ENCODE measurements at places on chromosomes 13 and 19. TPM values are rescaled to one million over a fixed set of nuclear protein-coding genes. Genes with fewer than 3 reads are reported as not detected.

Gene CLIP3
- total RNA-seq: 4.2 TPM

Gene CYP2F1
- not detected for total RNA-seq

Gene MBD3
- total RNA-seq: 129 TPM

Gene ZNF836
- total RNA-seq: 14.3 TPM

Gene TRIM28
- 311 TPM for total RNA-seq

Gene C19orf33
- 150 TPM for total RNA-seq

Gene WDR87
- total RNA-seq: not detected

Gene HAUS8
- total RNA-seq: 30.8 TPM

Gene LRRC63
- 0.28 TPM for total RNA-seq

Gene ZNF541
- not detected for total RNA-seq

Gene POLRMT
- total RNA-seq: 46.4 TPM

Gene ICAM5
- total RNA-seq: 19.2 TPM

Gene ADPRHL1
- 16.9 TPM for total RNA-seq

Gene ZSCAN4
- total RNA-seq: not detected

Gene P2RY11
- total RNA-seq: 27.4 TPM

Gene TMEM145
- 1.2 TPM for total RNA-seq

Gene RDH8
- not detected for total RNA-seq

GRCh38 chr13:114151565-114152284 lies 19.3 kb upstream of the RASA3 start:
- DNase-seq: peak; percentile 88

DNA sequence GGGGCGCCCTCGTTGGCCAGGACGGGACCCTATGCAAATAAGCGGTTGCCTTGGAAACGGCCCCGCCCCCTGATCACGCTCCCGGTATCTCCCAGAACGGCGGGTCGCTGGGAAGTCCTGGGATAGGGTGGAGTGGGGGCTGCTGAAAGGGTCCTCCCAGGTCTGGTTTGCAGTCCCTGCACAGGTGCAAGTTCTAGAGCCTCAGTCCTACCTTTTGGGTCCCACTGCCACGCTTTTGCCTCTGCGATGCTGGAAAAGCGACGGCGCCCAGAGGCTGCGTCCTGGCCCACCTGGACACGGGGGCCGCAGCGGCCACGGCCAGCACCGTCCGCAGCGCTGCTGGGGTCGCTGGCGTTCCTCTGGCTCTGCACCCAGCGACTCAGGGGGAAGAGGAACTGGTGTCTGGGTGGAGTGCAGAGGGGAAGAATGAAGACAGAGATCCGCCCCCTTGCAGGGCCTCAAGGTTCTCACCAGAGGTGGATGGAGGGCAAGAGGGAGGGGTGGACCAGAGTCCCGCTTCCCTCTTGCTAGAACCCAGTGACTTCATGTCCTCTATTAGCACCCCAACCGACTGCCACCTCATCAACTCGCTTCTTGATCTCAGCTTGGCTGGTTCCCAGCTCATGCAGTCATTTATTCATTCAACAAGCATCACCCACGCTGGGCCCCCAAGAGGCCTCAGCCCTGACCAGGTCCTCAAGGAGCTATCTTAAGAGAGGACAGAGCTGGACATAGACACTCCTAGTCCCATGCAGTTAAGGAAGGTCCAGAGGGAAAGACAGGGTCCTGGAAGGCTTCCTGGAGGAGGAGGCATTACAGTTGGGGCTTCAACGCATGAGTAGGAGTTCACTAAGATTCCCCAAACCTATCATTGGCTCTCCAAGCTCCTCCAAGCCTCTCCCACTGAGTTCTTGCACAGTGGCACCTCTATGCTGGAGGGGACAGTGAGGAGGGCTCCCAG lies at the start of gene LRRC25:
LRRC25 (minus strand) TSS at position 381 of the 961 bp plus-strand sequence. CDS start 659 bp downstream, outside the sequence.
- DNase-seq: no peak

GRCh38 chr19:4272894-4273293 lies 6.2 kb upstream of the SHD start:
- DNase-seq: no peak

GRCh38 chr19:30671622-30672051 lies 299.5 kb downstream of the ZNF536 start:
- DNase-seq: no peak

- DNase-seq: no peak
Measured at GRCh38 chr13:106734198-106734597, 166.3 kb upstream of the ARGLU1 start.

DNA sequence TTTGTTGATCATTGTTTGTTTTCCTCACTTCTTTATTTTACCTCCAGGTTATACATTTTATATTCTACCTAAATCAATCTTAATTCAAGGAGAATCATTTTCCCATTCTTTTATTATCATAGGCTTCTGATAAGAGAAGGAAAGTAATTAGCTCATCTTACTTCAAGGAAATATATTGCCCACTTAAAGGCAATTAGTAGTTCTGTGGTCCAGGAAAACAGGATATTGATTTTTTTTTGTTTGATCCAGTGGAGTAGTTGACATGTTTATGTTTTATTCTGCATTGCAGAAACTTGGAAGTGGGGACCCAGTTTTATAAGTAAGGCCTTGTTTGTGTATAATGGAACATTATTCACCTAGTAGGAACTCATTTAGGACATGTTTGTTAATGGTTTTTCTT lies 390.6 kb downstream of the NDFIP2 start:
- no peak for DNase-seq

- DNase-seq: no peak
Measured at GRCh38 chr13:69450245-69450644, 657.4 kb upstream of the ATXN8OS start.

- no peak for DNase-seq
Measured at GRCh38 chr13:98922306-98922705, 55.6 kb downstream of the DOCK9 start.

DNA sequence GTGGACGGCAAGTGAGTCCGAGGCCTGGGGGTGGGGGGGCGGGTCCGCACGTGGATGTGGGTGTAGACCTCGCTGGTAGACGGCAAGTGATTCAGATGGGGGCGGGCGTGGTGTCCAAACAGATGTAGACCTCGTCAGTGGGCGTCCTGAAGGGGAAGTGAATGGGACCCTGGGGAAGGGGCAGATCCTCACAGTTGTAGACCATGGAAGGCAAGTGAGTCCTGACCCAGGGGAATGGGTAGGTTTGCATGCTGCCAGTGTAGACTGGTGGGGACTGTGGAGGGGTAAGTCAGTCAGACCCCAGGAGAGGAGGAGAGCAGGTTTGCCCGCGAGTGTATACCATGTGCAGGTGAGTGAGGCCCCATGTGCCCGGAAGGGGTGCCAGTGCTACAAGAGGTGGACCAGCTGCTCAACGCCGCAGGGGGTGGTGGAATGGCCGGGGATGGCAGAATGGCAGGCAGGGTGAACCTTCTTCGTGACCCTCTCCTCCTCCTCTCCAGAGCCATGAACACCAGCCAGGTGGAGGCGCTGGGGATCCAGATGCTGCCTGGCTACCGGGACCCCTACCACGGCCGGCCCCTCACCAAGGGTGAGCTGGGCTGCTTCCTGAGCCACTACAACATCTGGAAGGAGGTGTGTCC lies 22.1 kb downstream of the COLGALT1 start:
- DNase-seq: no peak

GRCh38 chr19:3801412-3802096 lies 15.4 kb upstream of the MATK start:
- no peak for DNase-seq

- DNase-seq: no peak
Measured at GRCh38 chr13:71864094-71864985, 2.7 kb downstream of the DACH1 start.

DNA sequence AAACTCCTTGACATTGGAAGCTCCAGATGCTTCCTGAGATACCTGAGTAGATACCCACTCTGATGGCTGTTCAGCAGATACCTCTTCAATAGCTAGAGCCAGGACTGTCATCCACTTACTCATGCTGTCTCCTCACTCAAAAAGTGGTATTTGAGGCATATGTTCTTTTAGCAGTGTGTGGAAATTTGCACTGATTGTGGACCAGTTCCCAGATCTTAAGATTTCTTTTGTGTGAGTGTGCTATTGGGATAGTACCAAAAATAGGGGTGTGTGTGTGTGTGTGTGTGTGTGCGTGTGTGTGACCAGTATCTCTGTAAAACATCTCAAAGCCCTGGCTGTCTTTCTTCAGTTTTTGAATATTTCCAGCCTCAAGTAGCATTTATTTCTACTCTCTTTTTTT lies 108.3 kb downstream of the SLITRK5 start:
- no peak for DNase-seq

GRCh38 chr13:73715114-73715910 lies 418.9 kb downstream of the KLF12 start:
- DNase-seq: no peak

DNA sequence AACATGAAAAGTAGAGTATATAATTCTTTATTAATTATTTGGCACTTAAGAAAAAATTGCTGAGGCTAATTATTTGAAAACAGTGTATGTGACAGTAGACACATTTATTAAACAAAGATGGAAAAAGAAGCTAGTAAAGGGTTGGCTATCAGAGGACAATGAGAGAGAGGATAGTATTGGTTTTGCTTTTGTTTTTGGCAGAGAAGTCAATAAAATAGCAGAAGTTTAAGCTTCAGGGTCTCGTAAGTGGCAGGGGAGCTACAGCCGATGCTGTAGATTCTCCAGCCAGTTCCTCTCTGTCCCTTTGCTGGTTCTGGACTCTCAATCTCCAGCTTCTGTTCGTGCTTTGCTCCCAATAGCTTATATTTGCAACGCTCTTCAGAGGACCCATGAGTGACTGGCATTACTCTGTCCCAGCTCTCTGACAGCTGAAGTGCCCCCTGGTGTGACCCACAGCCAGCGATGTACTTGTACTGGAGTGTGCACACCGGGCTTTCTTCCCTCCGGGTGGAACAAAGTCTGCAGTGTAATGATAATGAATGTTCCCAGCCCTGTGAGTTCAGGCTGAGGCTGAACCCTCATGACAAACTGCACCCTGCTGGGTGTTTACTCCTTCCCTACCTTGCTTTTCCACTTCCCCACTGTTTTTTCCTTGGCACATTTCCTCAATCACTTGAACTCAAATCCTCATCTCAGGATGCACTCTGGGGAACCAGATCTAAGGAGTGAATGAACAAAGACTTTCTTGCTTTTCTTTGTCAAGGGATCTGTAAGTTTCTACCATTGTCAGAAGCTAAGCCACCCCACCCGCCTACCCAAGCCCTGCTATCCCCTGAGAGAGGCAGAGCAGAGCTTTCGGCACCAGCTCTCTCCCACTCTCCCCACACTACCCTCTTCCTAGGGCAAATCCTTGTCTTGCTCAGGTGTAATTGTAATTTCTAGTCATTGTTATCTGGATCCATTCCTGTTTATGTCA lies 254.8 kb downstream of the LHFPL6 start:
- DNase-seq: no peak

GRCh38 chr13:48235341-48236135 lies 2.5 kb downstream of the ITM2B start:
- DNase-seq: peak; percentile 50

- no peak for DNase-seq
Measured at GRCh38 chr19:55091955-55092354, 16.3 kb downstream of the EPS8L1 start.

DNA sequence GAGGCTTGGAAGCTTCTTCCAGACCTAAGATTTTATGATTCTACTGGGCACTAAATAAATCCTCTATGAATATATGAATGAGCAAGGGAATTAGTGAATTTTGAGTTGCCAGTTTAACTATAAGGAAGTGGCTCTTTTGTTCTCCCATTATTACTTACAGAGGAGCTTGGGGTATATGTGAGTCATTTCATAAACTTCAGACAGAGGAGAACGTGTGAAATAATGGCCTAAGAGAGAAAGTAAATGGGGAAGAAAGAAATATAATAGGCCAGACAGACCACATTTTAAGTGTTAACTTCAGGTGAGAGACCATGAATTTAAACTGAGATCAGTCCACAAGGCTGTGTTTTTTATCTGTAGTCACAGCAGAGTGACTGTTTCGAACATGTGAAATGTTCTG lies 570.9 kb downstream of the GPC6 start:
- no peak for DNase-seq

- DNase-seq: no peak
Measured at GRCh38 chr13:43335764-43336163, 312.4 kb downstream of the DNAJC15 start.

DNA sequence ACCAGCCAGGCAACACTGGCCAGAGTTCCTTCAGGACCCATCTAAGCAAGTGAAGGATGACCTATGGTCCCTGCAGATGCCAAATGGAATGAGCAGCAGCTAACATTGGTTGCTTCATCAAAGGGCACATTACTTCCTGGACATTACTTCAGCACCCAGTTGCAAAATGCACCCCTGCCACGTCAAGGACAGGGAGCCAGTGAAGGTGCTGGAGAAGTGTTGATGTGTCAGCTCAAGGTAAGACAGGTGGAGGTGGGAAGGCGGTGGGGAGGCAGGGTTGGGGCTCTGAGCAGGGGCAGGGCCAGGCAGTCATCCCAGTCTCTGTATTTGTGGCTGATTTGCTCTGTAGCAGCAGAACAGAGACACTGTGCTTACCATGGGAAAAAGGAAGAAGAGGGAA lies 14.6 kb downstream of the CSNK1A1L start:
- no peak for DNase-seq

DNA sequence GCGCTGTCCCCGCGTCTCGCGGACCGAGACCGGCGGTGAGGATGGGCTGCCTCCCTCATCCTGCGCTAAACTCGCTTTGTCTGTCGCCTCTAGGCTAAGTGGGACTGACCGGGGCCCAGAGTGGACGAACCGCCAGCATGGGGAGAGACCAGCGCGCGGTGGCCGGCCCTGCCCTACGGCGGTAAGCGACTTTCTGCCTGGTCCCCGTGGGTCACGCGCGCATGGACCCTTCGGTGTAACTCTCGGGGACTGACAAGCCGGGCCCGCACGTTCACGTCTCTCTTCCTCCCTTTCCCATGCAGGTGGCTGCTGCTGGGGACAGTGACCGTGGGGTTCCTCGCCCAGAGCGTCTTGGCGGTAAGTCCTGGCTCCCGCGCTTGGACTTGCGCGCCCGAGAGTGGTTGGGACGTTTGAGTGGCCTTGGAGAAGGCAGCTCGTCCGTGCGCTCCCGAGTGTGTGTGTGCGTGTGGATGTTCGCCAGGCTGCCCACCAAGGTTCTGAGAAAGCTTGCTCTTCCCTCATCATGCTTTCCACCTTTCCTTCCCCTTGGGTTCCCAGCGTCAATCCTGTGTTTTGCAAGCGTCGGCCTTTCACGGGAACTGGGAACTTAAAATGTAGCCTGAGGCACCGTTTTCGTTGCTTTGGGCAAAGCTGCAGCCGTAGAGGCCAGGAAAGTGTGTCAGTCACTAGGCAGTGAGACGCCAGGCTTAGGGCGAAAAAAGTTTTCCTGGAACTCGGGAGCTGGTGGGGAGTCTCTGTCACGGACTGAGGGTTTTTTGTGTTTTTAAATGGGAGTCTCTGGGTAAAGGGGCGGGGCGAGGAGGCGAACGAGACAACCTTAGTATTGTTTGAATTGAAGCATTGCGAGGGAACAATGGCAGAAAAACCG lies 927 bp downstream of the COL4A2 start:
- peak; percentile 17 for DNase-seq

DNA sequence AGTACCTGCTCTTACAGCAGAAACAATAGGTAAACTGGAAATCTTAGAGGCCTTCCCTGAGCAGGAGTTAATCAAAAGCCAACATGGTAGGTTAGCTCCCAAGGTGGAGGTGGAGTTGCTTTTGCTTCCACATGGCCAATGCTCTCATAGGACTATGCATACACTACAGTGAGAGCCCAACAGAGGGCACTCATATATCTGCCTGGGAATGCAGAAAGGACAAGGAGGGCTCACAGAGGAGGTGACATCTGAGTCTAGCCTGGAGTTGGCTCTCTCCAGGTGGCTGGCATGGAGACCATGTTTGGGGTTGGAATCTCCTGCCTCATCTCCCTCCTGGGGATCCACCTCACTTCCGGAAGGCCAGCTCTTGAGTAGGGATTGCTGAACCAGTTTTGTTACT lies 34.6 kb downstream of the ATP8A2 start:
- DNase-seq: no peak

GRCh38 chr13:103876571-103876970 lies 810.4 kb upstream of the SLC10A2 start:
- no peak for DNase-seq

Measured in PC-9 (cell line).